ENCODE measurements at places on chromosomes 12 and 14.

- no peak for DNase-seq
These were observed 201.0 kb upstream of the GZMB start for GRCh38 chr14:24834956-24835355.

DNA sequence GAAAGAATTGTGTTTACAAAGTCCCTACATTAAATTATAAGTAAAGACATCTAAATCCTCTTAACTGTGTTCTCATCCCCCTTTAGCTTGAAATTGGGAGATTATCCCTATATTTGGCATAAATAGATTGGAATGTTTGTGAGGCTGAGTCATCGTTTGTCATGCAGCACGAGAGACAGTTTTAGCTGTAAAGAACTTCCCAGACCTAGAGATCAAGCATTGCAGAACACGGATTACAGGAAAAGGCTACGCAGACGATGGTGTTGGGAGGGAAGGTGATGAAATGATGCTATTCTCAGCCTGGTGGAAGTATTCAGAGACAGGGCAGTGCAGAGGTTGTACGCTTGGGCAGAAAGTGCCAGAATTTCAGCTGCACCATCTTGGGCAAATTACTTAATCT, 93.8 kb downstream of the PTPRB start:
- DNase-seq = peak; percentile 89

GRCh38 chr14:91119556-91120311, 5.9 kb downstream of the DGLUCY start:
- no peak for DNase-seq

DNA sequence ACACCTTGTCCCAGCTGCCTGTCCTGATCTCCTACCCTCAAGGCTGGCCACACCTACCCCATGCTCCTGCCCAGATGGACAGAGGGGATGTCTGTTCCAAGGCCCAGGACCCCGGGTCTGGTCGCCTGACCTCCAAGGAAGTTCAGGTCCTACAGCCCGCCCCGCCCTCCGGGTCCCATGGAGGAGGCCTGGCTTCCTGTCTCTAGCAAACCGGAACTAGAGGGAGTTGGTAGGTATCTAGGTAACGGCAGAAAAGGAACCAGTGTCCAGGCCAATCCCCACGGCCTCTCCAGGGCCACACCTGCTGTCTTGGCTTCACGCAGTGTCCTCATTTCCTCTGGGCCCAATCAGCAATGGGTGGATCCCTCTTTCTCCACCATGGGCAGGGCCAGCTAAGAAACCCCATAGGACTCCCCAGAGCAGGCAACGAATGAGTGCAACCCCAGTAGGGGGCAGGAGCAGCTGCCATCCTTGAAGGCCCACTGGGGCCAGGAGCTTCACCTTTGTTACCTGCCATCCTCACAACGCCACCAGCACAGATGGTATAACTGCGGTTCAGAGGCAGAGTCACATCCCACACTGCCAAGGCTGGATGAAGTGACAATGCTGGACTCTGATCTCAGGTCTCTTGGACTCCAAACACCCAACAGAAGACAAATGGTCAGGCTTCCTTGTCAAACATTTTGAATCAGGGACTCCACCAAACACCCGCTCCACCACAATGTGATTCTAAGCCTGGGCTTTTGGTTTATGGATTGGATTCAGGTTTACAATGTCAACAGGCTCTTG, 25.1 kb upstream of the RPLP0 start:
- DNase-seq = no peak

DNA sequence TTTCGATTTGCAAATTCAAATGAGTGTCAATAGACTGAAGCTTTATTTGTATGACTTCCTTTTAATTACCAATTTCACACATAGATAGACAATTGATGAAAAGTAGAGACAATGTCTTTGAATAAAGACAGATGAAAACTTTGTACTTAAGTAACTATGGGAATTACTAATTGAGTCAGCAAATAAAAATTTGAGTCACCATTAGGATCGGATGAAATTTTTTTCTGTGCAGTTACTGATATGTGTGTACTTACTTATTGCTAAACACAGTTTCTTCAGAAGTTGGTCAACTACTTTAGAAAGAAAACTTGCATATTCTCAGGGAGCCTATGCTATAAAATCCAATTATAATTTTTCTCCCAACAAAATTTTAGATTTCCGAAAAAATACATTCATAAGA, 224.9 kb upstream of the SLC16A7 start:
- DNase-seq = no peak

- DNase-seq = no peak
These were observed 30.0 kb upstream of the SLC38A4 start for GRCh38 chr12:46855760-46856159.

DNA sequence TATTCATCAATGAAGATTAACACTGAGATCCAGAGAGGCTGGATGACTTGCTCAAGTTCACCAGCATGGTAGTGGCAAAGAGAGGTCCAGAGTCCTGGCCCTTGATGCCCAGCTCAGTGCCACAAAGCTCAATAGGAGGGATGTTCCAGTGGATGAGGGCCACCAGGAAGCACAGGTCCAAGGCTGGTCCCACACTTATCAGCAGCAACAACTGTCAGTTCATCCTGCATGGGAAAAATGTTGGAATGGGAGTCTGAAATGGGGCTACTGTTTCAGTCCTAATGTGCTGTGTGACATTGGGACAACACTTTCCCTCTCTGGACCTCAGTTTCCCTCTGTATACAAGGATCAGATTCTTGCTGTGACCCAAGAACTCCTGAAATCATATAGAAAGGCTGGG, 11.2 kb downstream of the SERPINA5 start:
- DNase-seq = no peak

DNA sequence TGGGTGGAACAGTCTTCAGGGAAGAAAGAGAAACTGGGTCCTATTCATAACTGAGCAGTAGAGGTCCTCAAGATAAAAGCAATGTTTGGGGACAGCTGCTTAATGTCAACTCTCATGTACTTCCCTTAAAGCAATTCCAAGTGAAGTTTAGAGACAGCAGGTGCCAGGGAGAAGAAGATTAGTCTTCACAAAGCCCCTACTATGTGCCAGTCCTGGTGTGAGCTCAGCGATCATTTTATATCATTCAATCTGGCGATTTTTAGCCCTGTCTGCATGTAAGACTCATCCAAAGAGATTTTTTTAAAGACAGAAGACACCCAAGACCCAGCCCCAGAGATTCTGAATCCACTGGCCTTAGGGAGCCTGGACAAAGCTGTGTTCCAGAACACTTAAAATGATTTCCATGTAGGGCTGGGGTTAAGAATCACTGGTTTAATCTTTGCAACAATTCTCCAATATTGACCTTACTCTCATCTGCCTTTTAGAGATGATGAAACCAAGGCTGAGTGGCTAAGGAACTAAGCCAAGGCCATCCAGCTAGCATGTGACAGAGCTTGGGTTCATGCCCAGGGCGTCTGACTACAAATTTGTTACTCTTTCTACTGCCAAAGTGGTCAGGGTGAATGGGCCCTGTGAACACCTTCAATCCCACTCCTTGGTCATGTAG, 404.5 kb upstream of the TBX3 start:
- no peak for DNase-seq

DNA sequence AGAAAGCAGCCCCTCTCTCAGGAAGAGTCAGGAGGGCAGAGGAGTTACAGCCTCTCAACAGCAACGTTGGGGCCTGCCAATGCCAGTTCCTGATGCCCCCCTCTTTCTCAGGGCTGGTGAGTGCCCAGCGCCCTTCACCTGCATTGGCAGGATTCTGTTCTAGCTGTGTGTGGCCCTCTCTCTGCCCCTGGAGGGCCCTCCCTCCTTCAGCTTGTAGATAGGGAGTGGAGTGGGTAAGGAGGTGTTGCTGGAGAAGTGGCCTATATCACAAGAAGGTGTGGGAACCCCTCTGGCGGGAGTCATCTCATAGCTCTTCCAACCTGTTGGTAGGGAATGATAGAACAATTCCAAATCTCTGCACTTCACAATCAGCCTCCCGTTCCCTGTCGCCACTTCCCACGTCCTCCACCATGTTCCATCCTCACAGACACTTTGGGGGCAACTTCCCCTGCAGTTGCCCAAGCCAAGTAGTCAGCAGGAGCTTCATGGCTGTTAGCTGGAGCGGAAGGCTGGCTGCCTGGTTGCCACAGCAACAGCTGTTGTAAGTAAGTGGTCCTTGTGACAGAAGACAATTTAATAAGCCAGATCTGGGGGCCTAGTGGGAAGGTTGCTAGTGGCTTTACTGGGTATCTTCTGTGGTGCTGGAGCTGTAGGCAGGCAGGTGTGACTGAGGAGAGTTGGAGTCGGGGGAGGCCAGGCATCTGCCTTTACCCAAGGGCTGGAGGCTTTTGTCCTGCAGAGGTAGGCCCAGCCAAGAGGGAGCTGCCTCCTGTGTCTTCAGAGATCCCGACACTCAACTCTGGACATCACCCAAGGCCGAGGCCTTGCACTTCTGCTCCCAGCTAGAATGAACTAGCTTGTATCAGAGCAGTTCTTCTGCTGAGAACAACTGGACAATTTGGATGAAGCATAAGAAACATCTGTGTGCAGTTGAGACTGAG, 38.4 kb downstream of the GALNT16 start:
- DNase-seq = no peak

DNA sequence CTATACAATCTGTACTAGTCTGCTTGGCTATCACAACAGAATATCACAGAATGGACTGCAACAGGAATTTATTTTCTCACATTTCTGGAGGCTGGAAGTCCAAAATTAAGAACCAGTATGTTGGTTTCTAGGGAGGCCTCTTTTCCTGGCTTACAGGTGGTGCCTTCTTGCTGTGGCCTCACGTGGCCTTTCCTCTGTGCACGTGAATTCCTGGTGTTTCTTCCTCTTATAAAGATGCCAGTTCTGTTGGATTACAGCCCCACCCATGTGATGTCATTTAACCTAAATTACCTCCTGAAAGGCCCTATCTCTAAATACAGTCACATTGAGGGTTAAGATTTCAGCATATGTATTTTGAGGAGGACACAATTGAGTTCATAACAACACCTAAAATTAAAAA, 32.1 kb upstream of the C2CD5 start:
- no peak for DNase-seq

GRCh38 chr12:41039461-41039860, 148.7 kb upstream of the PDZRN4 start:
- no peak for DNase-seq
